ENCODE measurements at places on chromosomes 6 and 20. TPM values are rescaled to one million over a fixed set of nuclear protein-coding genes. Genes with fewer than 3 reads are reported as not detected.

Gene SLC26A8
- total RNA-seq = not detected

Gene STMND1
- not detected for total RNA-seq

Gene GABBR1
- 1.9 TPM for total RNA-seq

Gene TRAPPC3L
- total RNA-seq = not detected

Gene CENPB
- 81.5 TPM for total RNA-seq

Gene GGTLC1
- total RNA-seq = not detected

Gene WFDC2
- total RNA-seq = not detected

Gene RAMACL
- total RNA-seq = 0.13 TPM

Gene KCNK5
- total RNA-seq = 2.4 TPM

Gene MOCS1
- 2.6 TPM for total RNA-seq

Gene PPP1R11
- 20.2 TPM for total RNA-seq

Gene TBX18
- total RNA-seq = 16.4 TPM

Gene IL17F
- not detected for total RNA-seq

Gene IER3
- 53.6 TPM for total RNA-seq

Gene GABRR1
- not detected for total RNA-seq

Gene ADTRP
- total RNA-seq = 1.5 TPM

Gene NELFE
- 131 TPM for total RNA-seq

Gene ADAM33
- 7.3 TPM for total RNA-seq

Gene BMP2
- 0.10 TPM for total RNA-seq

Gene KCNQ5
- 7.8 TPM for total RNA-seq

Gene CLPSL1
- total RNA-seq = not detected

Gene MDFI
- total RNA-seq = not detected

Gene TFAP2C
- total RNA-seq = 1.6 TPM

Gene ACTL10
- 3.5 TPM for total RNA-seq

Gene SLC4A11
- not detected for total RNA-seq

Gene MAP3K4
- total RNA-seq = 13.5 TPM

Gene FAXC
- 22.3 TPM for total RNA-seq

Gene PTCHD4
- not detected for total RNA-seq

Gene SNAP91
- not detected for total RNA-seq

Gene TUBB2B
- total RNA-seq = 8.6 TPM

Gene HLA-DMA
- 16.8 TPM for total RNA-seq

Gene RREB1
- total RNA-seq = 16.5 TPM

Gene LY6G5B
- 0.42 TPM for total RNA-seq

Measured in MG63 (cell line).